ENCODE measurements at places on chromosomes 12 and 14. TPM values are rescaled to one million over a fixed set of nuclear protein-coding genes. Genes with fewer than 3 reads are reported as not detected.

GPR84 gene
- total RNA-seq, result not detected

SINHCAF gene
- total RNA-seq, result 257 TPM

AQP2 gene
- total RNA-seq, result 0.30 TPM

DTD2 gene
- total RNA-seq, result 40.5 TPM

ZC3H10 gene
- 3.7 TPM for total RNA-seq

KRT82 gene
- total RNA-seq, result not detected

SLC7A8 gene
- total RNA-seq, result under 0.01 TPM

TAS2R50 gene
- 9.3 TPM for total RNA-seq

ADAM20 gene
- 0.87 TPM for total RNA-seq

CLEC4C gene
- not detected for total RNA-seq

COX8C gene
- not detected for total RNA-seq

GUCY2C gene
- total RNA-seq, result not detected

SERPINA3 gene
- total RNA-seq, result 46.4 TPM

WASHC3 gene
- total RNA-seq, result 53.6 TPM

ST8SIA1 gene
- total RNA-seq, result 0.20 TPM

SERPINA12 gene
- not detected for total RNA-seq

CLEC6A gene
- total RNA-seq, result 0.20 TPM

IFNG-AS1 gene
- not detected for total RNA-seq

EML5 gene
- total RNA-seq, result 0.55 TPM

ERO1A gene
- 154 TPM for total RNA-seq

All from renal cortical epithelial cell (primary cell).